Foreskin keratinocyte (primary cell): ENCODE measurements at places on chromosomes 7 and 10. TPM values are rescaled to one million over a fixed set of nuclear protein-coding genes. Genes with fewer than 3 reads are reported as not detected.

Gene CHST12
- 6.1 and 7.5 TPM in 2 replicates for total RNA-seq

Gene FAM13C
- total RNA-seq = 0.35 and 0.65 TPM in 2 replicates

Gene AKR1C4
- total RNA-seq = not detected in 2 replicates

Gene VCL
- total RNA-seq = 119 and 120 TPM in 2 replicates

Gene PPP1R17
- not detected in 2 replicates for total RNA-seq

Gene EPC1
- total RNA-seq = 11.3 and 12.1 TPM in 2 replicates

Gene EEPD1
- 2.2 and 2.4 TPM in 2 replicates for total RNA-seq

Gene ADCK2
- total RNA-seq = 18.5 and 19.2 TPM in 2 replicates

Gene GLCCI1
- total RNA-seq = 2.1 and 2.2 TPM in 2 replicates

Gene CACNB2
- not detected in 2 replicates for total RNA-seq

Gene METTL27
- 11.8 and 18.0 TPM in 2 replicates for total RNA-seq

Gene MSMB
- not detected in 2 replicates for total RNA-seq

Gene SAP25
- total RNA-seq = not detected in 2 replicates

Gene CDH23
- 0.04 TPM in 1 of 2 replicates, not detected in the other for total RNA-seq

Gene HTR5A
- total RNA-seq = not detected in 2 replicates

Gene MNX1
- 0.11 TPM in 1 of 2 replicates, not detected in the other for total RNA-seq

Gene FOXP2
- total RNA-seq = 0.81 and 1.0 TPM in 2 replicates

Gene FBXL15
- 5.5 and 5.9 TPM in 2 replicates for total RNA-seq

Gene FAM241B
- 2.5 and 5.4 TPM in 2 replicates for total RNA-seq

Gene ACSM6
- total RNA-seq = not detected in 2 replicates

Gene CTAGE4
- total RNA-seq = 1.4 and 7.2 TPM in 2 replicates

Gene PDE6C
- total RNA-seq = not detected in 2 replicates

Gene ENO4
- total RNA-seq = 0.14 TPM in 1 of 2 replicates, not detected in the other

Gene TWIST1
- total RNA-seq = 0.28 and 0.31 TPM in 2 replicates

Gene DRGX
- total RNA-seq = not detected in 2 replicates

Gene ZNF107
- 4.0 and 4.5 TPM in 2 replicates for total RNA-seq

Gene PRSS37
- not detected in 2 replicates for total RNA-seq

Gene AZGP1
- 0.25 and 0.71 TPM in 2 replicates for total RNA-seq

Gene ZNF12
- 10.3 and 11.3 TPM in 2 replicates for total RNA-seq

Gene SFTPA1
- not detected in 2 replicates for total RNA-seq

Gene ITPRID1
- not detected in 2 replicates for total RNA-seq

Gene KIAA1217
- 17.1 and 17.5 TPM in 2 replicates for total RNA-seq
